Bronchial epithelial cell (primary cell): ENCODE measurements at places on chromosomes 16 and 17.
A peak's percentile ranks its signal among the peaks of the same experiment; 100 is the strongest.

DNA sequence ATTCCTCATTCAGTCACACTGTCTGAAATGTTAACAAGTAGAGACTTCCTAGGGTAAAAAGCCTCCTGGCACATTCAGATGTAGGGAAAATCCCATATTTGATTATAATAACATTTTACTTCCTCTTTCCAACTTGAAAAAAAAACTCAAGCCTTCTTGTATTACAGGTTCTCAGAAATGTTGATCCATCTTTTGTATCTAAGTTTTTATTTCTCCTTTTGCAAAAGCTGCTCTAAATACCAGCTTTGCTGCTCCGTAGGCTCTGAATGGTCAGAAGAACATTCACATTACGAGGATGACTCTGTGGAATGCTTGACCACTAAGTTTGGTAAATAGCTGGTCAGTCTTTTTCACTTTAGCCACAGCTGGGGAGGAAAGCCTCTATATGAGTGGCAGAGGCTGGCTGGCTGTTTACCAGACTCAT is 13.2 kb upstream of the HEATR6 start:
- DNase-seq: peak; percentile 15

- DNase-seq: no peak
Observed at GRCh38 chr17:17157041-17157440, 49.1 kb downstream of the PLD6 start.

GRCh38 chr17:43911904-43912303 is 4.6 kb upstream of the MPP2 start:
- DNase-seq: no peak

- DNase-seq: peak; percentile 77
Observed at GRCh38 chr16:83336603-83337002, 471.2 kb upstream of the HSBP1 start.

GRCh38 chr17:60297760-60298401 is 94.1 kb downstream of the USP32 start:
- DNase-seq: no peak

GRCh38 chr16:21167360-21167759 is 8.9 kb downstream of the LDAF1 start:
- DNase-seq: peak; percentile 60

- DNase-seq: no peak
Observed at GRCh38 chr16:23207485-23207884, 24.9 kb downstream of the SCNN1G start.

DNA sequence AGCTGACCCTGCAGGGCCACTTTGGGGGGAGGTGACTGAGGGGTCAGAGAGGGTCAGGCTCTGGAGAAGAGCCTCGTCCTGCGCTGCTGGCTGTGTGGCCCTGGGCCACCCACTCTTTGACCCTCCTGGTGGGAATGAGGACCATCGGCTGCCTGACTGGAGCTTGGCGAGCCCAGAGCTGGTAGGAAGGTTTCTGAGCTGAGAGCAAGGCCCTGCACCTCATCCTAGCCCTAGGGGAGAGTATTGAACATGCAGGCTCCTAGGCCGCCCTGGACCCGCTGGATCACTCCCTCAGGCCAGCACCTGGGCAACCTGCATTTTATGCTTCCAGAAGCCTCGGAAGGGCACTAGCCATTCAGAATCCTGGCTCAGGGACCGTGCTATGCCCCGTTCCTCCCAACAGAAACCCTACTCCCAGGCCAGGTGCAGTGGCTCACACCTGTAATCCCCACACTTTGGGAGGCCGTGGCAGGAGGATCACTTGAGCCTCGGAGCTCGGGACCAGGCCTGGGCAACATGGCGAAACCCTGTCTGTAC is 14.5 kb downstream of the MAP2K3 start:
- DNase-seq: no peak

GRCh38 chr17:36608794-36609497 is 7.6 kb downstream of the MRM1 start:
- DNase-seq: peak; percentile 71

GRCh38 chr16:1123525-1124230 is 27.6 kb upstream of the C1QTNF8 start:
- no peak for DNase-seq

- peak; percentile 55 for DNase-seq
Observed at GRCh38 chr16:53282975-53283946, 151.0 kb upstream of the RBL2 start.

GRCh38 chr17:44807093-44807816 is 22.8 kb downstream of the GJC1 start:
- DNase-seq: no peak
